SHP77 treated with DMSO at 0.1 percent for 48 hours (cell line): ENCODE measurements at places on chromosomes 13 and 19.

DNA sequence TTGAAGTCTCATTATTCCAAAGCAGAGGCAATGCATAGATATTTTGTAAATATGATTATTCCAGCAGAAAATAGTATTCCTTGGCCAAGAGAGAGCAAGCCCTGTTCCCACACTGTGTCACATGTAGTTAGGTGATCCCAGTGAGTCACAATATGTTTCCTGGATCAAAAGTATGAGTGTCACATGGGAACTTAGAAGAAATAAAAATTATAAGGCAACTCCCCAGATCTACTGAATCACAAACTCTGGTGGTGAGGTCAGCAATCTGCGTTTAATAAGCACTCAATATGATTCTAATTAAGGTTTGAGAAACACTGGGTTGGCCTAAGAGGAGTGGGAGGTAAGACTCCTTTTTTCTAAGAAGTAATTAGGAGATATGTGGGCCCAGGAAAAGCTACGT is 1504.5 kb upstream of the PCDH20 start:
- DNase-seq: no peak

DNA sequence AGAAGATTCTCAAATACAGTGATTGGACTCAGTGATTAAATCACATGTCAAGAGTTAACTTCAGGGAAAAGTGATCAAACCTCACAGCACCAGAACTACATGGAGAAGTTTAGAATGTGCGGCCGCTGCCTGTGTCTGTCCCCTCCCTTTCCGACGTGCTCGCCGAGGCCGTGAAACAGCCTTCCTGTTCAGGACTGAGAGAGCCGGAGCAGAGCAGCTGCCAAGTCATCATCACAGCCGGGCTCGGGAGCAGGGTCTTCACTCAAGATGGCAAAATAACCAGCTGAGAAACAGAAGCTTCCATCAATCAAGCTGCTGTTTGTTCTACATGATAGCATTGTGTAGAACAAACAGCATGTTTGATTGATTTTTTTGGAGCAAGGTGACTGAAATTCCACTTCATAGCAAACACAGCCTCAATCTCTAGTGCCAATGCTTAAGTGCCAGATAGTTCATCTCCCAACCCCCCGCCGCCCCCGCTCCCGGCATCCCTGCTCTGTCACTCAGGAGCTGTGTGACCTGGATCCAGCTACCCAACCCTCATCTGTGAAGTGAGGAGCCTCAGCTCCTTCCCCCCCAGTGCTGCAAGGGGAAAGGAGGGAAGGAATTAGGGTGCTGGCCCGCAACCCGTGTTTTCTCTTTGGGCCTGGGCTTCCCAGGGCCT is 70.6 kb downstream of the HSPH1 start:
- DNase-seq: peak; percentile 20

DNA sequence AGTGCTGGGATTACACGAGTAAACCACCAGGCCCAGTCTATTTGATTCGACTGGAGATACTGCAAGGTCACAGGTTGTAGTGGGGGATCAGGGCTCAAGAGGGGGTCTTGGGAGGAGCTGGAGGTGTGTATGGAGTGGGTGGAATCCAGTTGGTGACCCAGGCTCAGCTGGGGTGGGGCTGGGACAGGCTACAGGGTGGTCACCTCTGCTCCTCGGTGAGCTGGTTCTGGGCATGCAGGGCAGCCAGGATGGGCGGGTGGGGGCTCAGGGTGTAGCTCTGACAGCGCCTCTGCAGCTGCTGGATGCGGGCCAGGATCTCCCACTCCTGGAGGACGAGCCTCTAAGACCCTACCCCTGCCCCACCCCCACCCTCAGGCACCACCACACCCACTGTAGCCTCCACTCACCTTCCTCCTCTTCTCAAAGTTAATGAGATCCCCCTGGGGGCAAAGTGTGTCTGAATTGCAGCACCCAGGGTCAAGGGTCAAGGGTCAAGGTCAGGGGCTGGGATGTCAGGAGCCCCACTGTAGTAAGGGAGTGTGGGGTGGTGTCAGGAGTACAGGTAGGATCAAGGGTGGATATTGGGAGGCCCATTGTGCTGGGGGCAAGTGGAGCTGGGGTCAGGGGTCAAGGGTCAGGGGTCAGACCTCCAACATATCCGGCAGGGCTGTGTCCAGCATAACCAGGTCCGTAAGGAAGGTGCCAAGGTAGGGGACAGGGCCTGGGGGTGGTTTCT is 17.1 kb downstream of the RGL3 start:
- no peak for DNase-seq

- no peak for DNase-seq
These were observed 133.9 kb downstream of the IRS2 start for GRCh38 chr13:109652531-109652930.

- DNase-seq: no peak
These were observed 7.2 kb upstream of the NUP62 start for GRCh38 chr19:49936549-49936948.

- no peak for DNase-seq
These were observed 25.2 kb downstream of the DGKH start for GRCh38 chr13:42073683-42074082.

DNA sequence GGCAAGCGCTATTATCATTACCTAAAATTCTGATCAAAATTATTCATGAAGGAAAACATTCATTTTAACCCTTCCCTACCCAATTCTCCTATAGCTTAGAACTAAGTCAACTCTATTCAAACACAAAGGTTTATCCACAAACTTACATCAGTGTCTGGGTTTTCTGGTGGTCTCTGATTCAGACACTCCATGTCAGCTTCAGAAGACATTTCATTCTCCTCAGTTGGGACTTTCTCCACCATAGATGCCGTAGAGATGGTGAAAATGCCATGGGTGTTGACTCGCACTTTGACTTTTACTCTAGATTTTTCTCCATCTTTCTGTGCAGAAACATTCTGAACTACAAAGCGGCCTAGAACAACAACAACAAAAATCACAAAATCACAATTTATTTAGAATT is 16.3 kb downstream of the HSPH1 start:
- no peak for DNase-seq

DNA sequence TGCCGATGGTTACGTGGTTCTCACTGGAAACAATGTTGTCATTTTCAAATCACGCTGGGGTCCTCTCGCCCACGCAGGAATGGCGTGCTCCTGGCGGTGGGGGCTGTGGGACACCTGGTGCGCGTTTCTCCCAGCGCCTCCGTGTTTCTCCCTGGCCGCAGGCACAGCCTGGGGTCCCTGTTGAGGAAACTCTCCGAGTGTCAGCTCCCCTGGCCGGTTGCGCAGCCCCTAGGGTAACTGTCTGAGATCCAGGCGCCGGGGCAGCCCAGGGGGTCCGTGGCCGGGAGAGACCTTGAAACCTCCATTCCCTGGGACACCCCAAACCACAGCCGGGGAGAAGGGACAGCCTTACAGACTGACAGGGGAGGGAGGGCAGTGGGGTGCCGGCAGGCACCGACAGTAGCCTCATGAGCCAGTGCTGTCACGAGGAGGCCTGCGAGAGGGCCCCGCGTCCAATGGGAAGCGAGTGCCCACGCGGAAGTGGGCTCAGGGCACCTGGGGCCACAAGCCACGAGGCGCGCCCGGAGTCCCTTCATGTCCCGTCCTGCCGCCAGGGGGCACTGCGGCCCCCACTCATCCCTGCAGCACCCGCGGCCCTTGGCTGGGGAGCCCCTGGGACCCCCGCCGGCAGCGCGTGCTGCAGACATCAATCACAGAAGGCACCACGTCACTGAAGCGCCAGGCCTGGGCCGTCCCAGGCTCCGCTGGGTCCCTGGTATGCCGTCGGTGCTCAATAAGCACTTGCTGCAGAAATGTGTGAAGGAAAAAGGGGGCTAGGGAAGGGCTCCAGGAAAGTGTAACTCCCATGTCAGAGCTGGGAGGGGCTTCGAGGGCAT is 9.5 kb downstream of the ADAMTSL5 start:
- peak; percentile 2 for DNase-seq

DNA sequence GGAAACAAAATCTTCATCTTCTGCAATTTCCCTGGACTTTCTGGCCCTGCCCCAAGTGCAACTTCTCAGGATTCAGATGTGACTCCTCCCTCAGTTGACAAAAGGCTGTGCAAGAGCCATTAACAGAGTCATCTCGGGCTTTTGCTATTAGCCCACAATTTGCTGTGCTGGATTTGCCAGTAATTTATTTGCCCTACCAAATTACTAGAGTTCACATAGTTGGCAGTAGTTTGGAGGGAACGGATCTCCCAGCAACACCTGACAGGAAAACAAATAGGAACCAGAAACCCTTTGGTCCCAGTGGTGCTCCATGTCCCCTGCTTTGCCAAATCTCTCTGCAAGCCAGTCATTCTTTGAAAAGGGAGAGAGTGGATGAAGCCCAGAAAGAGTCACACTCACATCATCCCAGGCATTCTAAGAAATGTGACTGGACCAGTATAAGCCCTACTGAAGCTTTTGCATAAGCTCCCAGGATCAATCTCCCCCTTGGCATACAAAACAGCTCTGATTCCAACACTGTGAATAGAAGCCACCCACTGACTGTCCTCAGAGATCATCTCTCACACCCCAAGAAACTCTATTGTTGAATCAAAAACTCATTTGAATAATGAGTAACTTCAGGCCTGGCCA is 350.1 kb upstream of the NBEA start:
- DNase-seq: no peak

DNA sequence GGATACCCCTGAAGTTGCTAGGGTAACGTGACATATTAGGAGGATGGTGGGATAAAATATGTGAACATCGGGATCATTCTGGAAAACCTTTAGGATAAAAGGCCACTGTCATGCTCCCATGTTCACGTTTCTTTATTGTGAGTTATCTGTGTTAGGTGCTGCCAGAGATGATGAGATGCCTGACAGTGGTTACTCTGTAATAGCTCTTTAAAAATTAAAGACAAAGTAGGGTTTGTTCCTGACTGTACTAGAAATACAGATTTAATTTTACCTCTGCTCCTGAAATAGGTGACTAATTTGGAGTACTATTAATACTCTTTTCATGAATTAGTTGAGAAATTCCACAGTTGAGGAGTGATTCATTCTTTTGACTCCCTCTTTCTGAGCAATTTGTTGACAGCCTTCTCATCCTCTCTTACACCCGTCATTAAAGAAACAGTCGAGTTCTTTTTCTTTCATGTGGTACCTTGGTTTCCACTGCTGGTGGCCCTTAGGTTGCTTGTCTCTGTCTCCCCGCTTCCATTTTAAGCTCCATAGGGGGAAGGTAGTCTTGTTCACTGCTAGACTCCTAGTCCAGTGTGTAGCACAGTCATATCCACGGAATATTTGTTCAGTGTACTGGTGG is 28.4 kb downstream of the SAE1 start:
- no peak for DNase-seq

DNA sequence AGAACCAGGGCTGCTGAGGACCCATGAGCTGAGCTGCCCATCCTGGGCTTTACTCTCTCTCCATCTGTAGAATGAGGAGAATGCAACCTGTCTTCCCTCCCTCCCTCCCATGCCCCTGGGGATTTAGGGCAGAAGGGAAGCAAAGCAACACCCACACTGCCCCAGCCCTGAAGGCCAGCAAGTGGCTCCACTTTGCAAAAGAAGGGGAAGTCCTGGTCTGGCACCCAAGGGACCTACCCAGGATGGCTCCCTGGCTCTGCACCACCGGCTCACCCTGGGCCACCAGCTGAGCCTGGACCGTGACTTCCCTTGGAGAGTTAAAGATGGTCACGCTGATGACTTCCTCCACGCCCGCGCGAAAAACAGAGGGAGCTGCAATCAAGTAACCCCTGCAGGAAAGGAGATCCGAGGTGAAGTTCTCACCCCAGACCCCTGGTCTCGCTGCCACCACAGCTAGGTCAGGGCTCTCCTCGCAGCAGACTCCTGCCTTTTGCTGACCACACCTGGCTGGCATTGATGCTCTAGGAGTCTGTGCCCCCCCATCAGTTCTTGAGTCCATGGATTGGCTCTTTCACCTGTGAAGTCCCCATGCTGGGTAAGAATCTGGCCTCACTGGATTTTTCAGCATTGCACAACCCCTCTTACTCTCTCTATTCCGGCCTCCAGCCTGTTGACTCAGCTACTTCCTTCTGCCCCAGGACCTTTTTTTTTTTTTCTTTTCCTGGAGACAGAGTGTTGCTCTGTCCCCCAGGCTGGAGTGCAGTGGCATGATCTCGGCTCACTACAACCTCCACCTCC is 4.6 kb downstream of the CPAMD8 start:
- DNase-seq: no peak

DNA sequence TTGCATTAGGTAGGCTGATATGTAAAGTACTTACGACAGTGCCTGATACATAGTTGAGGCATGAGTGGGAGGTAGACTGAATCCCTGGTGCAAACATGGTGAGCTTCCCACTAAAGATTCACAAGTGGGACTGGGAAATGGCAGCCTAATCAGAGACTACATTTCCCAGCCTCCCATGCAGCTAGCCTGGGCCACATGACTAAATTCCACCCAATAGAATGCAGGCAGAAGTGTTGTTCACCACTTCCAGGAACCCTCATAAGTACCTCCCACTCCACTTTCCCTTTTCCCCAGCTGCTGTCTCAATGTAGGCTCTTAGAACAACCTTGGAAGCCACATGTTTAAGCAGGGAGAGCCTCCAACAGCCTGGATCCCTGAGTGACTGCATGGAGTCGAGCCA is 104.9 kb downstream of the CACNA1A start:
- peak; percentile 3 for DNase-seq

GRCh38 chr13:62173958-62174357 is 758.3 kb upstream of the PCDH20 start:
- no peak for DNase-seq

GRCh38 chr19:16351133-16351809 is 26.6 kb downstream of the KLF2 start:
- no peak for DNase-seq

- DNase-seq: no peak
These were observed 48.0 kb upstream of the SLC7A9 start for GRCh38 chr19:32917616-32917996.

GRCh38 chr13:44098559-44098958 is 218.9 kb downstream of the LACC1 start:
- DNase-seq: no peak

- DNase-seq: no peak
These were observed 56.6 kb upstream of the MYO16 start for GRCh38 chr13:108572782-108573211.

GRCh38 chr19:53907690-53908089 is 1.4 kb upstream of the CACNG7 start:
- DNase-seq: no peak

GRCh38 chr19:7757358-7757757 is 5.7 kb upstream of the CLEC4M start:
- DNase-seq: no peak

DNA sequence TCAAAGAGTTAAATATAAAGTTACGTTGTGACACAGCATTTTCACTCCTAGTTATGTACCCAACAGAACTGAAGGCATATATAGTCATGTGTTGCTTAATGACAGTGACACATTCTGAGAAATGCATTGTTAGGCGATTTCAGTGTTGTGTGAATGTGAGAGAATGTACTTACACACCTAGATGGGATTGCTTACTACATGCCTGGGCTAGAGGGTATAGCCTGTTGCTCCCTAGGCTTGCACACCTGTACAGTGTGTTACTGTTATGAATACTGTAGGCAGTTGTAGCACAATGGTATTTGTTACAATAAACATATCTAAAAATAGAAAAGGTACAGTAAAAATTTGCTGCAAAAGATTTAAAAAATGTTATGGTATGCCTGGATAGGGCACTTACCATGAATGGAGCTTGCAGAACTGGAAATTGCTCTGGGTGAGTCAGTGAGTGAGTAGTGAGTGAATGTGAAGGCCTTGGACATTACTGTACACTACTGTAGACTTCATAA is 89.2 kb downstream of the DHRS12 start:
- no peak for DNase-seq
